ENCODE measurements at places on chromosomes 4 and X. TPM values are rescaled to one million over a fixed set of nuclear protein-coding genes. Genes with fewer than 3 reads are reported as not detected.

The SSX2B gene
- total RNA-seq = not detected

The BEX2 gene
- total RNA-seq = 13.6 TPM

The UCP1 gene
- not detected for total RNA-seq

The SLC34A2 gene
- total RNA-seq = not detected

GRCh38 chrX:67543818-67544217 is at the start of gene AR:
Gene AR (plus strand): TSS chrX:67544021. CDS start chrX:67545147, 1,126 bp downstream.
- no peak for DNase-seq

DNA sequence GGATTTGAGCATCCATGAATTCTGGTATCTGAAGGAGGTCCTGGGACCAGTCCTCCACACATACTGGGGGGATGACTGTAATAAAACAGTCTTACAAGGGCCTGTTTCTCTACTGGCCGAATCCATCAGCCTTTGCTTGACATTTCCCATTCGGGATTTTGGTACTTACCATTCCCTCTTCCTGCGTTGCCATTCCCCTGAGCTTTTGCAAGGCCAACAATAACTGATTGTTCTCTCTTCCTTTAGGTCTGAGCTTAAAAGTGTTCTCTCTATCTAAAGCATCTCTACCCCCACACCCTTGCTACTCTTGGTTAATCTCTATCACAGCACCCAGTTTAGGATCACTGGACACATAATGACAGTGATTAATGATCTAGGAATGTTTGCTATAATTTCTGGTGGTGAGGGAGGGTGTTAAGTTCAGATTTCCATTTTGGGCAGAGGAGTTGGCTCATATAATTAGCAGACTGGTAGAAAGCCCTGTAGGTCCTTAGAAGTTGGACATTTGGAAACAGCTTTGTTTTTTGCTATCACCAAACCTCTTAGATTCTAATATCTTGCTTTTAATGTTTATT is 29.4 kb downstream of the TMA16 start:
- DNase-seq = no peak

DNA sequence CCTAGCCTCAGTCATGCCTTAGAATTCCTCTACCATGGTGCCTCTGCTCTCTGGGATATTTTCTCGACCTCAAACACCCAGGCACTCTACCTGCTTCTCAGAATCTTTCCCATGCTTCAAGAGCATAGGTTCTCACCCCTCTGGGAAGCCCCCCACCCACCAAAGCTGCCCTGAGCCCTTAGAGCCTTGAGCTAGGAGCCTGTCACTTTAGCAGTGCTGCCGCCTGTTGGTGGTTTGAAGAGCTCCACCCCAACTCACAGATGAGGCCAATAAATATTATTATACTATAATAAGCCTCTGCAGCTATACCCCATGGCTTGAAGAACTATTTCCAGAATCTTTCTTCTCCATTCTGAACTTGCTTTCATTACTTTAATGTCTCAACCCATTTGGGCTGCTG is 109.7 kb downstream of the RTL5 start:
- peak; percentile 33 for DNase-seq

GRCh38 chrX:65997978-65998717 is 41.7 kb downstream of the VSIG4 start:
- DNase-seq = no peak

DNA sequence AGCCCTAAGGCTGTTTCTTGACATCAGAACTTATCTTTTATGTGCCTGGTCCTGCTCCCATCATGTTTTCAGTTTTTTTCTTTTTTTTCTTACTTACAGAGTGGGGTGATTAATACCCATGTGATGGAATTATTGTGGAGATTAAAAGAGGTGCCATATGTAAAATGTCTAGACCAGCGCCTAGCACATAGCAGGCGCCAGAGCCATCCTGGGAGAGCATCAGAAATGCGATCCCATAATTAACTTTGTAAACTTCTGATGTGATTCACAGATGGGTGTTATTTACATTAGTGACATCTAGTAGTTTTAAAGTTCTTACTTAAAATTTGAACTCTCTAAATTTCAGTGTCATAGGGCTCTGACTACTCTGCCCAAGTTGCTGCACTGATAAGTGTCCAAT is 66.2 kb upstream of the PGRMC2 start:
- no peak for DNase-seq

GRCh38 chr4:163063891-163064290 is 102.8 kb downstream of the NAF1 start:
- no peak for DNase-seq

- DNase-seq = no peak
These were observed 275.4 kb downstream of the SHOX start for GRCh38 chrX:905848-906566.

DNA sequence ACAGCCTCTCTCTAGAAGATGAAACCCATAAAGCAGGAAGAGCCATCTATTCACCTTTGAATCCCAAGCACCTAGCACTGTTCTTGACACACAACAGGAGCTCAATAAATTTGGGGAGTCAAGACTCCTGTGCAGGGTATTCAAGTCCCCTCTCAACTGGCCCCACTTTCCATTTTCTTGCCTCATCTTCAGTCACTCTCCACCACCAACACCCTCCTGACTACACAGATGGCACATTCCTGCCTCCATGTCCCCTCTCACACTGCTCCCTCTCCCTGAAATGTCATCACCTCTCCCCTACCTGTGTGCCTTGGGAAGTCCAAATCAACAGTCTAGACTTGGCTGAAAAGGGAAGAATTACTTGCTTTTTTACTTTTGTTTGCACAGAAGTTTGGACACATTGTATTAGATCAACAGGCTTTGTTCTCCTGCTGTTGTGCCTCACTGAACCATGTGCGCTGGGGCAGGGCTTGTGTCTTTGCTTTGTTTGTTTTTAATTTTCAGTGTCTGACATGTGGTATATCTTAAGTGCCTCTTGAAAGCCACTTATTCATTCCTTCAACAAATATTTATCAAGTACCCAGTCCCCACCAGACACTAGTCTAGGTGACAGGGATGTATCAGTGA is 85.1 kb downstream of the APBB2 start:
- no peak for DNase-seq

DNA sequence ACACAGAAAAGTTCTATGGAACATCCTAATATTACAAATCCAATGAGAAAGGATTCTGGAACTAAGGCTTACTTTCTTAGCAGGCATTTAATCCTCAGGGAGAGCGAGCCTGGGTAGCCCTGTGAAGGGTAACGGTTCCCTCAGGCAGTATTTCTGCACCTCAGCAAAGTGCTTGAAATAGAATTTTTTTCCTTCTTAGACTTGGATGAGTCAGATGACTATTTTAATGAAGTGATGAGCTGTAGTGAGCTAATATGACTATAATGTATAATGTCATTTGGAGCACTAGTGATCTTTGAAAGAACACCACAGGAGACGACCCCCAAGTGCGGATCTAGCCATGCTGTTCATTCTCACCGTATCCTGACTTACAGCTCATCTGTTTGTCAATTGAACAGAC is 493.0 kb upstream of the FAM241A start:
- no peak for DNase-seq

GRCh38 chr4:107065201-107065600 is 29.1 kb upstream of the DKK2 start:
- no peak for DNase-seq

- DNase-seq = no peak
These were observed 411.9 kb upstream of the EMCN start for GRCh38 chr4:100929758-100930157.
